ENCODE measurements at places on chromosomes 4 and X.

GRCh38 chr4:184167576-184167975 is 50.1 kb downstream of the ENPP6 start:
- DNase-seq: no peak

DNA sequence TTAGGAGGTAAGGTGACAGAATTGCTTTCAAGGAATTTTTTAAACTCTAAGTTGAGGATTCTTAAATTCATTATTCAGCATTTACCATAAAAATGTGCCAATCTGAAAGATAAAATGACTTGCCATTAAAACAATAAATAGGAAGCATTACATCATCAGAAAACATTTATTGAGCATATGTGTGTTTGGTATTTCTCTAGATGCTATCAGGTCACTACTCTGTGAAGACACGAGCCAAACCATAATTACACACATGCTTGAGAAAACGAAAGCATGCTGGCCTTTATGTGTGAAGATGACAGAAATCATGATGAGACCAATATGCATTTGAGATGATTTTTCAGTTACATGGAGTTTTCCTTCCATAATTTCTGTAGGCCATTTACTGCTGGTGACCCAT is 12.3 kb upstream of the IL21 start:
- DNase-seq: no peak

GRCh38 chr4:68176500-68176899 is 46.8 kb upstream of the TMPRSS11F start:
- DNase-seq: no peak

DNA sequence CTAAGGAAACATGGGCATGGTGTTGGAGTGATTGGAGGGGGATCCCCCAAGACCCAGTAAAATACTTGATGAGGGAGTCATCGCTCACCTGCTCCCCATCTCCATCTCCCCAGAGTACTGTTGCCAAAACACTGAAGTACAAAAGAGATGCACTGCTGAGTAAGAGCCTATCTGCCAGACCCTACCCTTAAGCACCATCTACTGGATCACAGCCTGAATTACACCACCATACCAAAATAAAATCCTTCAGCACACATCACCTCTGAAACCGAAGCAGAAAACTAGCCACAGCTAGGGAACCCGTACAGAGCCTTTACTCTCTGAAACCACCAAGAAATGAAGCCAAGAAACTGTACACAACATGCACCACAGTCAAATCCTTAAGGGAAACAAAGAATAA is 466.3 kb upstream of the ACTRT1 start:
- no peak for DNase-seq

DNA sequence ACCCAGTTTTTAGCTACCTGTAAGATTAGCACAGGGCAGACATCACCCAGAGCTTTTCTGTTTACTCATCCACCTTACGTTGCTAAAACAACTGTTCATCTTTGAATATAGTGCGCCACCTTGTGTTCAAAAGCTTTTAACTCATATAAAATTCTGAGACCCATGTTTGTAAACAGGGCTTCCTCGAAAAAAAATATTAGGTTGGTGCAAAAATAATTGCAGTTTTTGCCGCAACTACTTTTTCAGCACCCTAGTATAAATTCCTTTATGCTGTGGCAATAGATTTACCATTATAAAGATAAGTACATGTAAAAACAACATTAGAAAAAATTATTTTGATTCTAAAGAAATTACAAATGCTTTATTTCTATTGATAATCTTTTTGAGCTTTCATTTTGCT is 147.9 kb downstream of the LRBA start:
- DNase-seq: no peak

Data from Right ventricle myocardium inferior (tissue), 1 donor.